ENCODE measurements at places on chromosomes 16 and 17.
A peak's percentile ranks its signal among the peaks of the same experiment; 100 is the strongest.

GRCh38 chr17:74466111-74466827, at the start of gene CD300A:
Gene CD300A (plus strand): TSS chr17:74466634. CDS start chr17:74466704, 70 bp downstream.
- no peak for DNase-seq

DNA sequence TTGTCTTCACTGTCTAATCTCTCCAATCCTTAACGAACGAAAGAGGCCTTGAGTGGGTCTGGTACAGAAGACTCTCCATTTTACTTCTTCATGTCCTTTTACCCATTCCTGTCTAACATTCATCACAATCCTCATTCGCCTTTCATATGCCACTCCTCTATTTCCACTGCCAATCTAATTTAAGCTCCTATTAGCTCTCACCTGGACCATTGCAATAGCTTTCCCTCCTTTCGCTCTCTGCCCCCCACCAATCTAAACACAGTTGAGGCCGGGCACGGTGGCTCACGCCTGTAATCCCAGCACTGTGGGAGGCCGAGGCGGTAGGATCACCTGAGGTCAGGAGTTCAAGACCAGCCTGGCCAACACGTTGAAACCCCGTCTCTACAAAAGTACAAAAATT, 6.3 kb upstream of the SLFN14 start:
- DNase-seq = no peak

DNA sequence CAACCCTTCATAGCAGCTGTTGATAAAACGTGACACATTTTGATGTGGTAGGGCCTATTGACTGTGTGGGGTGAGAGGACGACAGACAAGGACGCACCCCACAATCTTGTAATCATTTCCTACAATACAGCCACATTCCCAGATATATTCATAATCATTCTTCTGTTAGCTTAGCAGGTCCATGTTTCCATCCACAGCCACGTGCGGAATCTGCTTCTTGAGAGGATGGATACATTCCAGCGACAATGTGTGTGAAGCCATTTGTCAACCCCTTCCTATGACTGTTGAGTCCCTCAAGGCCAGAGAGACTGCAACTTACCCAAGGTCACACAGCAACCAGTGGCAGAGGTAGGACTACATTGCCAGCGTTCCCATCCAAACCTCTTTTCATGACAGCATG, 8.7 kb upstream of the COPS3 start:
- DNase-seq = no peak

- DNase-seq = no peak
Measured at GRCh38 chr16:528111-529011, 849 bp downstream of the CAPN15 start.

DNA sequence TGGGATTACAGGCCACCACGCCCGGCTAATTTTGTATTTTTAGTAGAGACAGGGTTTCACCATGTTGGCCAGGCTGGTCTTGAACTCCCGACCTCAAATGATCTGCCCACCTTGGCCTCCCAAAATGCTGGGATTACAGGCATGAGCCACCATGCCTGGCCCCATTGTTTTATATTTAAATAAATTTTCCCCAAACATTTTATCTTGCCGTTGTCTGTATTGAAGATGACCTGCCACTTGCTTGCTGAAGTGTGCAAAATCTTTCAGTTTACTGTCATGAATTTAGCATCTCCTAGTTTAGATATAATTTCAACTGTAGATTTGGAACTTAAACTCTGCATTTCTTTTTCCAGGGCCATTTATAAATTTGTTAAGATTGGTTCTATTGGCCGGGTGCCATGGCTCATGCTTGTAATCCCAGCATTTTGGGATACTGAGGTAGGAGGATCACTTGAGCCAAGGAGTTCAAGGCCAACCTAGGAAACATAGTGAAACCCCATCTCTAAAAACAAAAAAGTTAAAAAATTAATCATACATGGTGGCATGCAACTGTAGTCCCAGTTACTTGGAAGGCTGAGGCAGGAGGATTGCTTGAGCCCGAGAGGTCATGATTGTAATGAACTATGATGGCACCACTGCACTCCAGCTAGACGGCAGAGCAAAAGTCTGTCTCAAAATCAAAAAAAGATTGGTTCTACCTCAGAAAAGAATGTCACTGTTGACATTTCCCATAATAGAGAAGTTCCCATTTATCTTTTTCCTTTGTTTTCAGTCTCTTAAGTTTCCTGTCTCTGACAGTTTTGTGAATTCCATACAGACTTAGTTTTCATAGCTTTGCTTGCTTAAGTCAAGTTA, 84.4 kb downstream of the VMP1 start:
- no peak for DNase-seq

DNA sequence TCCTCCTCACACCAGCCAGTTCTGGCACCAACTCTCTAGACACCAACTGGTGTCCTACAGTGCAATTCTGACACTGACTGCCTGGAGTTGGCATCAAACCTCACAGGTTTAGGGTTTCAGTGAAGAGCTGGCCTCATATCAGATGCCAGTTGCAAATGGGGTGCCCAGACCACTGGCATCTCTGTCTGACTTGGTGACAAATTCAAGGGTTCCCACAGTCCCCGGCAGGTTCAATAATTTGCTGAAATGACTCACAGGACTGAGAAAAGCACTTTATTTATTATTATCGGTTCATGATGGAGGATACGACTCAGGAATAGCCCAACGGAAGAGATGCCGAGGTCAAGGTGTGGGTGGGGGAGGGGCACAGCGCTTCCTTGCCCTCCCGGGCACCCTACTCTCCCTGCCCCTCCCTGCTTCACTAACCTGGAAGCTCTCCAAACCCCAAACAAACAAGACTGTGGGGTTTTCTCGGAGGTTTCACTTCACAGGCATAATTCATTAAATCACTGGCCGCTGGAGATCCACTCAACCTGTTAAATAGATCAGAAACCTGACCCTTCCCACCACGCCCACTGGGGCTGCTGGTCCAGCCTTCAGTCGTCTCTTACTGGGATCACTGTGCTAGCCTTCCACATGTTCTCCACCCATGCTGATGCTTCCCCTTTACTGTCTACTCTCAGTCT, 1.7 kb upstream of the NLRP1 start:
- DNase-seq = peak; percentile 47

DNA sequence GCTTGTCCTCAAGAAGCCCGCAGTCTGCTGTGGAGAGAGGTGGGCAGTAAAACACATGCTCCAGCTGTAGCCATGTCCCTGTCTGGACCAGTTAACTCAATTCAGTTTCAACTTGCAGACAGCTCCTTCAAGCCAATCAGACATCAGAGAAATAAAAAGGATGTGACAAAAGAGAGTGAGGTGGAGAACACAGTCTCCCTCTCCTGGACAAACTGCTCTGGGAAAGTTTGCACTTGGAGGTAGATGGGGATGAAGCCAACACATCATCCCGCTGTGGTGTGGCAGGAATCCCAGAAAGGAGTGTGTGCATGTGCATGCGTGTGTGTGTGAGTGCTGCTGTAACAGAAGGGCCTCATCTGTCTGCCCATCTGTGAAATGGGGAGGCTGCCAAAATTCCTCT, 358.6 kb upstream of the ASIC2 start:
- no peak for DNase-seq

DNA sequence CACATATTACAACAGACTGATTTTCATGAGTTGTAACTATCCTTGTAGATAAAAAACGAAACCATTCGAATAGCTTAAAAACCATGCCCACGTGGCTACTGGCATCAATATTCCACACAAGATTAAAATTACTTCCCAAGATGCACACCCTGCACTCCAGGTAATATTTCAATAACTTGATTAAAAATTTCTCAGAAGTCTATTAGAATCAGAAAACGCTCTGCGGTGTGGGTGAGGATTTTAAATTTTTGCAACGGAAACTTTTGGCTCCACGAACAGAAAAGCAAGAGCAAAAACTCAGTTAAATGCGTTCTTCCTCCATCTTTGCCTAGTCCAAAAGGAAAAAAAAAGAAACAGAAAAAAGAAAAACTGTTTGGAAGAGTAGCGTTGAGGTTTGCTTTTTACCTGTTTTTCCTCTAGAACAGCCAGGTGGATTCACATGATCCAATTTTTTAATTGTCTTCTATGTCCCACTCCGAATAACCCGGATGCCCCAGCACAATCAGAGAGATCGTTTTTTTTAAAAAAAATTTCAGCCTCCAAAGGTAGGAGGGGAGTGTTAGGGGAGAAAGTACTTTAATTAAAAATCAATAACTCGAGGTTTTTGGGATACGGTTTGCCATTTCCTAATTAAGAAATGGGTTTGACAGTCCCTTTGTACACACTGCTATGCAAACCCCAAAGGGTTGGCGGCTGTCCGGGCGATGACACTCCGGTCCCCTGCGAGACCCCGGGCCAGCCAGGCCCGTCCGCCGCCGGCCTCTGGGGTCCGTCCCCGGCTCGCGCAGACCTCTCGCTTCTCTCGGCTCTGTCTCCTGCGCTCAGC, 708 bp upstream of the NFAT5 start:
- no peak for DNase-seq

- no peak for DNase-seq
Measured at GRCh38 chr16:2526135-2526534, 5.1 kb downstream of the CEMP1 start.

- DNase-seq = no peak
Measured at GRCh38 chr17:17847118-17847689, 10.4 kb upstream of the SREBF1 start.

GRCh38 chr17:81840826-81841778, 6.3 kb upstream of the PPP1R27 start:
- no peak for DNase-seq

GRCh38 chr17:81805707-81806460, 1.9 kb downstream of the GCGR start:
- DNase-seq = no peak

- no peak for DNase-seq
Measured at GRCh38 chr17:14471052-14471451, 170.2 kb downstream of the HS3ST3B1 start.

GRCh38 chr16:82699260-82699659, 72.5 kb downstream of the CDH13 start:
- no peak for DNase-seq

DNA sequence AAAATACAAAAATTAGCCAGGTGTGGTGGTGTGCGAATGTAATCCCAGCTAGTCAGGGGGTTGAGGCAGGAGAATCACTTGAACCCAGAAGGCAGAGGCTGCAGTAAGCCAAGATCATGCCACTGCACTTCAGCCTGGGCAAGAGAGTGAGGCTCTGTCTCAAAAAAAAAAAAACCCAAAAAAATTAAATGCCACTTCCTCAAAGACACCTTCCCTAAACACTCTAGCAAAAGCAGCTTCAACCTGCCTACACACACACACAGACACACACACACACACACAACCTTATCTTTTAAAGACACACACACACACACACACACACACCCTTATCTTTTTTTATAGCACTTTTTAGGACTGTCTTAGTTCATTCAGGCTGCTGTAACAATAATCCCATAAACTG, 201.7 kb upstream of the PSMD7 start:
- DNase-seq = no peak

- DNase-seq = no peak
Measured at GRCh38 chr16:57646388-57647039, 18.1 kb downstream of the ADGRG1 start.

DNA sequence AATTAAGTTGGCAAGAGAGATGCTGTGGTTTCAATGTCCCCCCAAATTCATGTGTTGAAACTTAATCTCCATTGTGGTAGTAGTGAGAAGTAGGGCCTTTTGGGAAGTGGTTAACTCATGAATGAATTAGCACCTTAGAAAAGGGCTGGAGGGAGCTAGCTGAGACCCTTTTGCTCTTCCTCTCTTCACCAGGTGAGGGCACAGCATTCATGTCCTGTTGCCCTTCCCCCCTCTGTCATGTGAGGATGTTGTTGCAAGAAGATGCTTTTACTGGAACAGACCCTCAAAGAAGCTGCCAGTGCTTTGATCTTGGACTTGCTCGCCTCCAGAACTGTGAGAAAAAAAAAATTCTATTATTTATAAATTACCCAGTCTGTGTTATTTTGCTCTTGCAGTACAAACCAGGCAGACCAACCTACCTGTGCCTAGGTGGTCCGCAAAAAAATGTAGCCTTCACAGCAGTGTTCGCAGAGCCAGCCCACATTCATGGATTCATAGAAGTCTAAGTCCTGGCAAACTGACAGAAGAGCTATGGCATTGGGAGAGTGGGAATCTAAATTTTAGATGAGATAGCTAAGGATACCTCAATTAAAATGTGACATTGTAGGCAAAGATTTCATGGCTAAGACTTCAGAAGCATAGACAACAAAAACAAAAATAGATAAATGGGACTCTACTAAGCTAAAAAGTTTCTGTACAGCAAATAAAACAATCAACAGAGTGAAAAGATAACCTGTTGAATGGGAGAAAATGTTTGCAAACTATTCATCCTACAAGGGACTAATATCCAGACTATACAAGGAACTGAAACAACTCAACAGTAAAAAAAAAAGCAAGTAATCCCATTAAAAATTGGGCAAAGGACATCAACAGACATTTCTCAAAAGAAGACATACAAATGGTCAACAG, 32.0 kb upstream of the ABCA5 start:
- DNase-seq = no peak

- DNase-seq = no peak
Measured at GRCh38 chr17:73932216-73932749, 271.2 kb upstream of the RPL38 start.

DNA sequence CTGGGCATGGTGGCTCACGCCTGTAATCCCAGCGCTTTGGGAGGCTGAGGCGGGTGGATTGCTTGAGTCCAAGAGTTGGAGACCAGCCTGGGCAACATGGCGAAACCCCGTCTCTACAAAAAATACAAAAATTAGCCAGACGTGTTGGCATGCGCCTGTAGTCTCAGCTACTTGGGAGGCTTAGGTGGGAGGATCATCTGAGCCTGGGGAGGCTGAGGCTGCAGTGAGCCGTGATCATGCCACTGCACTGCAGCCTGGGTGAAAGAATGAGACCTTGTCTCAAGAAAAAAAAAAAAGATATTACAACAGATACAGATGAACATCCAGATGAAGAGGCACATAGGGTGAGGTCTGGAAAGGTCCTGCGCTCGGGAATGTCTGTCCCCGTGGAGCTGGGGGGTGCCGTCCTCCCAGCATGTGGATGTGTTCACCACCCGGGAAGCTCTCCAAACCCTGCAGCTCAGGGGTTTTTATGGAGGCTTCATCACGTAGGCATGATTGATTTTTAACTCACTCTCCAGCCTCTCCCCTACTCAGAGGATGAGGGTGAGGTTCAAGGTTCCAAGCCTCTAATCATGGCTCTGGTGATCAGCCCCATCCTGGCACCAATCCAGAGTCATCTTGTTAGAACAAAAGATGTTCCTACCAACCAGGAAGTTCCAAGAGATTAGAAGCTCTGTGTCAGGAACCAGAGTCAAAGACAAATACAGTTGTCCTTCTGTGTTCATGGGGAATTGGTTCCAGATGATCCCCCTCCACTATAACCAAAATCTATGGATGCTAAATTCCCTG, 85.0 kb upstream of the DNAJA2 start:
- peak; percentile 32 for DNase-seq

All from NCI-H2029 treated with DMSO at 0.1 percent for 48 hours (cell line).